ENCODE measurements at places on chromosomes 2 and 18.

GRCh38 chr2:196234672-196235071, 63.3 kb upstream of the STK17B start:
- DNase-seq = no peak

DNA sequence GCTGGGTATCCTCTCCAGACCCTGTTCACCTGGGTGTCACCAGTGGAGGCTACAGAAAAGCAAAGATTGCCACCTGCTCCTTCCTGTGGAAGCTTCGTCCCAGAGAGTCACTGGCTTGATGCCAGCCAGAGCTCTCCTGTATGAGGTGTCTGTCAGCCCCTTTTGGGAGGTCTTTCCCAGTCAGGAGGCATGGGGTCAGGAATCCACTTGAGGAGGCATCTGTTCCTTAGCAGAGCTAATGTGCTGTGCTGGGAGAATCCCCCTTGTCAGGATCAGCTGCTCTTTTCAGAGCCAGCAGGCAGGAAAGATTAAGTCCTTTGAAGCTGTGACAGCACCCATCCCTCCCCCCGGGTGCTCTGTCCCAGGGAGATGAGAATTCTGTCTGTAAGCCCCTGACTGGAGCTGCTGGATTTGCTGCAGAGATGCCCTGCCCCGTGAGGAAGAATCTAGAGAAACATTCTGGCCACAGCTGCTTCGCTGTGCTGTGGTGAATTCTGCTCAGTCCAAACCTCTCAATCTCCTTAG, 121.8 kb downstream of the GPR39 start:
- DNase-seq = no peak

- DNase-seq = no peak
These were observed 32.9 kb upstream of the SCG2 start for GRCh38 chr2:223635080-223635479.

DNA sequence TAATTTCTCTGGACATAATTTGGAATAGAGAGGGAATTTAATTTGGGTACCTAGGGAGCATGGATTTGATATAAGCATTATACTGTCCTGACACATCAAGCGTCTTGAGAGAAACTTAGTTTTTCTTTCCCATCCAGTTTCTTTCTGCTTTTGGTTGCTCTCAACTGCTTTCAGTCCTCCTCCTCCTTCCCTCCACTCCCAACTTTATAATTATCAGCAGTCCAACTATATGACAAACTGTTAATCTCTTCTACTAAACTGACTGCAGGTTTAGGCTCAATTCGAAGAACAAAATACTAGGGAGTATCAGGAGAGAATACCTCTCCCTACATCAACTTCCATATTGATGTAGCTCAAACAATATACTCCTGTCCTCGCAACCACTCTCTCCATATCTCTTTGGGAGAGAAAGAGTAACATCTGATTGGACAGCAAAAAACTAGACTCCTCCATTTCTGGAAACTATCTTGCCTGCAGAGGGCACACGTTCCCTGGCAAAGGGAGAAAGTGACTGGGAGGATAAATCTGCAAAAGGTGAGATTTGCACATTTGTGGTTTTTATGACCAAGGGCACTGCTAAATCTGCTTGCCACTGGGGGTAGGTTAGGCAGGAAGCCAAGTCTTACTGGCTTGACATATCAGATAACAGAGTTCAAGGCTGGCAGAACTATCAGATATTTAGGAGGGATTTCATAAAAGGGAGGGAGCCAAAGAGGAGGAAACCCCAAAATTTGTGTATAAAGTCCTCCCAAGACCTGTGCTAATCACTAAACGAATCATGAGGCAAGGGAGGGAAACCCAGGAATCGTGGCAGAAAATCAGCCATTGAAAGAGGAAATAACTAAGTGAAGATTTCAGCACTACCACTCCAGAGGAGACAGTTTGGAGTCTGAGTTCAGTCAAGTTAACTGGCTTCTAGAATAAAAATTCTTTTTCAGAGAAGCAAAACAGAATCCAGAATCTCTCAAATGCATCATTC, 40.0 kb downstream of the ICA1L start:
- peak; percentile 72 for DNase-seq

DNA sequence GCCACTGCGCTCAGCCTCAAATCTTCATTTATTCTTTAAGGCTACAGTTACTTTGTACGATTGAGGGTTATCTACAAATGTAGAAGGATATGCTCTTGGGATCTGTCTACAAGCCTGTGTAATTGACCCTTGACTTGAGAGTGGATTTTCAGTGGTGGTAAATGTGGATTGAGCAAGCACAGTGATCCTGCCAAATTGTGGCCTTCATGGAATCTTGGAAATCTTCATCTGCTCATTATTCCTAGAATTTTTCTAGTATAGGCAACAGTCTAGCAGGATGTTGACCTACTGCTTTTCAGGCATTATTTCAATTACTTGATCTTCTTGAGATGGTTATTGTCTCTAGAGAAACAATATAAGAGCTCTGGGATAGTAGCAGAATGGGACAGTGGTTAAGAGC, 226.1 kb upstream of the REV1 start:
- no peak for DNase-seq

DNA sequence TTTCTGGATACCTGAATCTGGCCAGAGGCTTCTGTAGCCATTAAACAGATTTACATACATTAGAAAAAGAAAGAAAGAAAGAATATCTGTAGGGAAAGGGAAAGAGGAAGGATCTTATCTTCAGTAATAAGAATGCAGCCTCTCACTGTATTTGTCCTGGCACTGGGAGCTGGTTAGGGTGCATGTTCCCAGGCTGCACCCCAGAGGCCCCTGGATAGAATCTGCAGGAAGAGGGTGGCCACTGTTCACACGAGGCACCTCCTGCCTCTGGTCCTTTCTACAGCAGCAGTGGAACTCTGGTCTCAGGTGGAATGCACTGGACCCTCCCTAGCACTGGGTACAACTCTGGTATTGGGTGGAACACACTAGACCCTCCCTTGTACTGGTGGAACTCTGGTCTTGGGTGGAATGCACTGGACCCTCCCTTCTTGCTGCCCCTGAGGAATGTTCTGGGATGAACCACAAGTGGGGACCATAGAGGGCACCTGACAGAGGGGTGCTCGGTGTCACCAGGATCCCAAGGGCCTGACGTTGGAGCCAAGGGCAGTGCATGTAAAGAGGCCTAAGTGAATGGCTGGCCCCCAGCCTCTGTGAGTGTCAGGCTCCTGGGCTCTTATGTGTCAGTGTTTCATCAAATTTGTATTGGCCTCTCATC, 27.4 kb upstream of the PXDN start:
- DNase-seq = no peak

DNA sequence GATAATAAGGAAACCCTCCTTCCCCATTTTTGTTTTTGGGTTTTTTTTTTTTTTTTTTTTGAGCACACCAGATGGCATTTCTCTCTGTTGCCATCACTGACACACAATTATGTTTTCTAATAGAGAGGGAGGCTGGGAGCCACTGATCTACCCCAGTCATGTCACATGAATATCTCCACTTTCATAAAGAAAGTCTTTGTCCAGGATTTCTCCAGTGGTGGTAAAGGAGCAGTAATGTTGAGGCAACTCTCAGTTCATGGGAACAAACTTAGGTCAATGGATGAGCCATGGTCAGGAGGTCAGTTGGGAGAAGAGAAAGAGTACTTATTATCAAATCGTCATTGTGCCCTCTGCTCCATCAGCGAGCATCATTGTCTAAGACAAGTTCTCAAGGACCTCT, 603.7 kb downstream of the ARHGAP15 start:
- no peak for DNase-seq

GRCh38 chr2:142868229-142868762, 9.2 kb upstream of the KYNU start:
- DNase-seq = peak; percentile 50

- no peak for DNase-seq
These were observed 182.2 kb upstream of the STON1 start for GRCh38 chr2:48347712-48348111.

DNA sequence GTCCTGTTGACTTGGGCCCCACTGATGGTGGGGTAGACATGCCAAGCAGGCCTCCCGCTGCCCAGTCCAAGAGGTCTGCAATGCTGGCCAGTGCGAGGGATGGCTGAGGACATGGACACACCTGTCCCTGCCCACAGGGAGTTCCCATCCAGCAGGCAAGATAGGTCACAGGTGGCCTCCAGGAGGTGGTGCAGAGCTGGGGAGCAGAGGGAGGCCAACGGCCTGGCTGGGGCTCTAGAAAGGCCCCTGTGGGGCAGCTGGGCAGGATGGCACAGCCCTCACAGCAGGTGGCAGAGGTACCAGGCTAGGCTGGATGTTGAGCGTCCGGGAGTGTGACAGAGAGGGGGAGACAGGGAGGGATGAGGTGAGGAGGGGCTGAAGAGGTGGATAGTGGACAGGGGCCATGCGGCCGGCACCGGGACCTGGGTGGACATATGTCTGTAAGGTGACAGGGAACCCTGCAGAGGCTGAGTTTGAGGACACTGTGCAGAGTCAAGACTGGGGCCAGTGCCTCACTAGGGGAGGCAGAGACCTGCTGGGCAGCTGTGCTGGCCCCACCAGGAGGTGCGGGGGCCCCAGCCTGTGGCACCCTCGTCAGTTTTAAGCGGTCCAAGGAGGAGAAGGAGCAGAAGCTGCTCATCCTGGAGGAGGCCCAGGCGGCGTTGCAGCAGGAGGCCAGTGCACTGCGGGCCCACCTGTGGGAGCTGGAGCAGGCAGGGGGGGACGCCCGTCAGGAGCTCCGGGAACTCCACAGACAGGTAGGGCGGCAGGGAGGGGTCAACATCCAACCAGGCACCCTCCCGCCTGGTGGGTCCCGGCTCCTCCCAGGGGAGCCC, 34.3 kb upstream of the SNED1 start:
- no peak for DNase-seq

- peak; percentile 16 for DNase-seq
These were observed 83.3 kb downstream of the DPP4 start for GRCh38 chr2:161990741-161991140.

- peak; percentile 84 for DNase-seq
These were observed 201.7 kb upstream of the STK17B start for GRCh38 chr2:196372811-196373664.

GRCh38 chr2:237911363-237912017, 52.1 kb downstream of the RAMP1 start:
- DNase-seq = no peak

GRCh38 chr2:64516651-64517510, 7.2 kb upstream of the AFTPH start:
- no peak for DNase-seq

DNA sequence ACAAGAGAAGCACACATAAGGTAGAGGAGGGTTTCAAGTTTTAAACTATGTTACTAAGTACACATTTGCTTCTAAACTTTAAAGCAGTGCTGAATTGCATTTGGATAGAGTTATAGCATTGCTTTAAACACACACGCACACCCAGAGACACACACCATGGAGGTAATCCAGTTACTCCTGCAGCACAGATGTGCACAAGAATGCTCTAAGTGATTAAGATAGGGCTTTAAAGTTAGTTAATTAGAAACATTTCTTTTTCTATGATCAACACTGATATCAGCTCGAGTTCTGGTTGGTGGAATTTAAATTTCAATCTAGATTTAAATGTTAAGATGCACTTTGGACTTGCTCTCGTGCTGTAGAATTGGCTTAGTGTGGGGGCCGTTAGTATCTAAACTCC, 492.3 kb downstream of the ZEB2 start:
- DNase-seq = no peak

DNA sequence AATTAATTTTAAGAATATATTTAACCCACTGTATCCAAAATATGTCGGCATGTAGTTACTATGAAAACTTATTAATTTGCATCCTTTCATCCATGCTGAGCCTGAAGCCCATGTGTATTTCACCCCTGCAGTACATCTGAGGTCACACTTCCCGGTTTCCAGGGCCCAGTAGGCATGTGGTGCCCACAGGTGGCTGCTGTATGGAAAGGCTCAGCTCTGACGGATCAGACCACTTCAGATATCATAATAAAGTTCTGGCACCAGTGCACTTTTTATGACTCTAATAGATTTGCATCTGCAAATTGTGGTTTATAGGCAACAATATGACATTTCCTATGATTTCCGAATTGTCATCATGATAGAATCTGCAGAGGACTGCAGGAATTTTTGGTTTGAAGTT, 22.5 kb downstream of the SH3RF3 start:
- DNase-seq = peak; percentile 20

- no peak for DNase-seq
These were observed 471.2 kb upstream of the HS6ST1 start for GRCh38 chr2:128789776-128790455.

DNA sequence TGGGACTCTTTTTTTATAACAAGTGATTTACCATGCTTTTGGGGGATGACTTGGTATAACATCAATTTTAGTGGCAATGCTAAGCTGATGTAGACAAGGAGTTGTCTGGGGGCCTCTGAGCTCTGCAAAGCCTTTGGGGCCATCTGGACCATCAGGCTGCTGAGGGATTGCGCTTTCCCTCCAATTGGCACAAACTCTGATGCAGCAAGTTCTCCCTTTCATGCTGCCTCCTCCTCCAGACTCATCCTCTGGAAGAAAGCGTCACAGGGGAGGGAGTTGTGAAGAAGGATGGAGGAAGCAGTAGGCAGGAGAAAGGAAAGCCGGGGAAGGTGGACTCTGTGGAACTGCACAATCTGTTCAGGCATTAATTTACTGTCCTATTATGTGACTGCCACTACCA, 10.2 kb upstream of the FAP start:
- no peak for DNase-seq

- no peak for DNase-seq
These were observed 528.0 kb upstream of the TNP1 start for GRCh38 chr2:217387776-217388387.

- DNase-seq = no peak
These were observed 409.7 kb downstream of the XIRP2 start for GRCh38 chr2:167298017-167298416.

DNA sequence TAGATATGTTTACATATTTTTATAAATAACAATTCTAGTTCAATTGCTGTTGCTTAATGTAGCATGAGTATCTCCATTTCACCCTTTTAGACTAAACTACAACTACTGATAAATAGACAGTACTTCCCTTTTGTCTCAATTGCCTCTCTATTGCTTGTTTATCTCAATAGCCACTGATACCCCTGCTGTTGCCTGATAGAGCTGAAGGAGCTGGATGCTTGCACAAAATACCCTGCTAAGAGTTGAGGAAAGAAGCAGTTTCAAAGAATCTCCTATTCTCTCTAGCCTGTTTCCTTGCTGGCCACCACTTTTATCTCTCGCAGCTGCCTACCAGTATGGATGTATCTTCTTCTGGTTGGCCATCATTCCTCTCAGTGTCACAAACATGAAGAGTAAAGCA, 16.9 kb upstream of the ZNF804A start:
- no peak for DNase-seq

DNA sequence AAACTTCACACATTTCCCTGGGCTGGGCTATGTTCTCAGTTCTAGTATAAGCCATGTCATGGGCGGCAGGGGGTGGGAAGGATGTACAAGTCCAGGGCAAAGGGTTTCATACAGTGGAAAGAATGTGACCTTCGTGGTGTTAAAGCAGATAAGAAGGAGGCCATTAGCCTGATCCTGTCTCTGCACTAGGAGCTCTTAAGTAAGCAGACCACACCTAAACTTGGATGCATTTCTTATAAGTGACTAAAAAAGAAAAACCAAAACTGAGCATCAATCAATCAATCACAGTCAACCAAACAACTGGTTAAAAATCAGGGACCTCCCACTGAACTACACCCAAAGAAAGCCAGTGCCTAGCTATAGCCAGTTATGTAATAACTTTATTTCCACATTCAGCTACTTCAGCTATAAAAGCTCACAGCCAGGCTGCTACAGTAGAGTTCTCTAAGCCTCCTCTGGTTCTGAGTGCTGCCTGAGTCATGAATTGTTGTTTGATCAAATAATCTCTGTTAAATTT, 46.8 kb upstream of the RIOK3 start:
- peak; percentile 26 for DNase-seq
